ENCODE measurements at places on chromosomes 7 and 10. TPM values are rescaled to one million over a fixed set of nuclear protein-coding genes. Genes with fewer than 3 reads are reported as not detected.

DNA sequence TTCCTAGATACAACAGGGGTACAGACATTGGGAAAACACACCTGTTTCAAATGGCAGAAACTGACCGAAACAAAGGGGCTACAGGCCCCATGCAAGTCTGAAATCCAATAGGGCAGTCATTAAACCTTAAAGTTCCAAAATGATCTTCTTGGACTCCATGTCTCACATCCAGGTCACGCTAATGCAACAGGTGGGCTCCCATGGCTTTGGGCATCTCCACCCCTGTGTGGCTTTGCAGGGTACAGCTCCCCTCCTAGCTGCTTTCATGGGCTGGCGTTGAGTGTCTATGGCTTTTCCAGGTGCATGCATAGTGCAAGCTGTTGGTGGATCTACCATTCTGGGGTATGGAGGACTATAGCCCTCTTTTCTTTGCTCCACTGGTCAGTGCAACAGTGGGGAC is 248.1 kb upstream of the RHOBTB1 start:
- DNase-seq, result no peak

DNA sequence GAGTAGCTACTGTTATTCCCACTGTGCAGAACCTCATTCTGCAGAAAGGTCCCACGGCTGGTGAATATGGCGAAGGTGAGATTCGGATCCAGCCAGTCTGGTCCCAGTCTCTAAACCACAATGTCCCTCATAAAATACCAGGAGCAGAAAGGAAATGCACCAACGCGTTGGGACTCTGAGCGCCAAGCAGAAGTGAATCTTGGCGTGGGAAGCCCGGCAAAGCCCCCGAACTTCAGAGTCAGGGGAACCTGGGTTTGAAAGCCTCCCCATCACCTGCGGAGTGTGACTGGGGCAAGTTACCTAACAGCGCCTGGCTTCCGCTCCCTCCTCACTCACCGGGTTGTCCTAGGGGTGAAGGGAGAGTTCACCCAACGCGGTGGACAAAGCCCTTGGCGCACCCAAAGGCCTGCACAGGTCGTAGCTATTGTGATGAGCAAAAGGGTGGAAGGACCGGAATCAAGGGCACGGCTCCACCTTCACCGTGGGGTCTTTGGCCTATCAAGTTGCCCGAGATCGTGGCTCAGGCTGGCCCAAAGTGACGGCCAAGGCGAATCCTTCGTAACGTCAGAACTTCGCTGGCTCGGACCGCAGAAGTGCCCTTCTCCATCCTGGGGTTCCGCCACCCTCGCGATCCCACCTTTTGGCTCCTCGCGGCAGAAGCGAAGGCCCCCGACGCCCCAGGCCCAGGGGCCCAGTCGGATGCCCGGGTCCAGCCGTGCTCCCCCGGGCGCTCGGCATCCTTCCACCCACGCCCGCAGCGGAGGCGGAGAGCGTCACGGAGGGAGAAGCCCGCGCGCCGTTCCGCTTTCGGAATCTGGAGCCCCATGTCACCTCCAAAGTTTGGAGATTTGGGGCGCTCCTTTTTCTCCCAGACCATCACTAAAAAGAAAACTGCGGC is 811 bp downstream of the RGS10 start:
- no peak for DNase-seq

GRCh38 chr7:116978006-116978405 is 24.7 kb downstream of the ST7 start:
- DNase-seq, result no peak

DNA sequence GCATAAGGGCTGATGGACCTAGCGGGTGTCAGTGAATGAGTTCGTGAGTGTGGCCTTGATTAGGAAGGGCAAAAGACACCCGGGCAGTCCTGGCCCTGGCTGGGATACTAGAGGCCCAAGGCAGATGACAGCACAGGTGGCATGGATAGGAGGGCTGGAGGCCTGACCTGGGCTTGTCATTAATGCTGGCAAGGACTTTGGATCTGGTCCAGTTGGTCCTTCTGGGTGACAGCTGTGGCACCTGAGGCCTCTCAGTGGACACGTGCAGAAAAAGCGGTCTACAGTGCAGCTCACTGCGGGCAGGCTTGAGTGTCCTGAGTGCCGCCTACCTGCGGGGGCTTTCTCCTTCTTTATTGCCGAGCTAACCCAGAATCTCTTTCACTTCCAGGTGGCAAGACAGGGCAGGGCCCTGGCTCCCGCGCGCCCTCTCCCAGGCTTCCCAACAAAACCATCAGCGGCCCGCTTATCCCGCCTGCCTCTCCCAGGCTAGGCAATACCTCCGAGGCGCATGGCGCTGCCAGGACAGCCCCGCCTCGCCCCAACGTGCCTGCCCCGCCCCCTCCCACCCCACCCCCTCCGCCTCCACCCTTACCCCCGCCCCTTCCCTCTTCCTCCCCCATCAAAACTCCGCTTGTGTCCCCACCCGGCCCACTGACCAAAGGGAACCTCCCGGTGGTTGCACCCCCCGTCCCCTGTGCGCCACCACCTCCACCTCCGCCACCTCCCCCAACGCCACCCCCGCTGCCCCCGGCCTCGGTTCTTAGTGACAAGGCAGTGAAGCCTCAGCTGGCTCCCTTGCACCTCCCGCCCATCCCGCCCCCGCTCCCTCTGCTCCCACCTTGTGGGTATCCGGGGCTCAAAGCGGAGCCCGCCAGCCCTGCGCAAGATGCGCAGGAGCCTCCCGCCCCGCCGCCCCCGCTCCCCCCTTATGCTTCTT is 77.4 kb downstream of the WIPF3 start:
- DNase-seq, result no peak

DNA sequence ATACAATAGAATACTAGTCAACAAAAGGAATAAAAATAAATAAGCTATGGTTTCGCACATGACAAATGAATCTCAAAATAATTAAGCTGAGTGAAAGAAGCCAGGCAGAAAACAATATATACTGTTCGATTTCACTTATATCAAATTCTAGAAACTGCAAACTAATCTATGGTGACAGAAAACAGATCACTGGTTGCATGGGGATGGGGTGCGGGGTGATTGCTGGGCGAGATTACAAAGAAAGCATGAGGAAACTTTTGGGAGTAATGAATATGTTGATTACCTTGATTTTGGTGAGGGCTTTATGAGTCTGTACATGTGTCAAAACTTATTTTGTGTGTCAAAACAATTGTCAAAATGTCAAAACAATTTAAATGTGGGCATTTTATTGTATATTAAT is 135.6 kb downstream of the GPR85 start:
- no peak for DNase-seq

DNA sequence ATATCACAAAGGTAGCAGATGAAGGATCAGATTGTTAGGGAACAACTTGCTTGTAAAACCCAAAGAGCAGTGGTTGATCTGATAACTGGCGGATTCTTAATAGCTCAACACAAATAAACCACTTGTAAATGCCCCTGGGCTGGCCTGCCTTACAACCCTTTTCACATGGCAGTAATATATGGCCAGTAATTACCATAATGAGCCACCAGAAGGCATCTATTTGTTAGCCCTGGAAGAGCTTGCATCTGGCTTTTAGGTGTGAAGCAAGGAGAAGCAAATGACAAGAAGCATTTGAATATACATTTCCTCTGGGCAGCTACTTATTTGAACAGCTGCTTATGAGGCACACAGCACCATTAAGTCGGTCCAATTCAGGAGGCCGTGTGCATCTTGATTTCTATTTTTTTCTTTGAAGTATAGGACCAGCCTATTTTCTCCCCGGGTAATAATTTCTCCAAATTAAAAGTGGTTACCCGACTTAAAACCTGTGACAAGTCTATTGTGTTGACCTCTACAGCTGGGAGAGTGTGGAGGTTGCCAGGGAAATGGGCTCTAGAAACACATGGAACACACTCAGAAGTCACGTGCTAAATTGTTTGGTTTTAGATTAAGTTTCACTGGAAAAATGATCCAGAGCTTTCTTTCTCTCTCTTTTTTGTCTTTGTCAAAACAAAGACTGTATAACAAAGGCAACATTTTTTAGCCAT is 113.4 kb downstream of the SEM1 start:
- DNase-seq, result peak; percentile 8

GRCh38 chr10:11516431-11516746 is 95.1 kb downstream of the USP6NL start:
- no peak for DNase-seq

GRCh38 chr10:60573336-60573735 is 183.7 kb upstream of the ANK3 start:
- DNase-seq, result no peak

- DNase-seq, result no peak
These were observed 134.8 kb downstream of the MLLT10 start for GRCh38 chr10:21668831-21669230.

DNA sequence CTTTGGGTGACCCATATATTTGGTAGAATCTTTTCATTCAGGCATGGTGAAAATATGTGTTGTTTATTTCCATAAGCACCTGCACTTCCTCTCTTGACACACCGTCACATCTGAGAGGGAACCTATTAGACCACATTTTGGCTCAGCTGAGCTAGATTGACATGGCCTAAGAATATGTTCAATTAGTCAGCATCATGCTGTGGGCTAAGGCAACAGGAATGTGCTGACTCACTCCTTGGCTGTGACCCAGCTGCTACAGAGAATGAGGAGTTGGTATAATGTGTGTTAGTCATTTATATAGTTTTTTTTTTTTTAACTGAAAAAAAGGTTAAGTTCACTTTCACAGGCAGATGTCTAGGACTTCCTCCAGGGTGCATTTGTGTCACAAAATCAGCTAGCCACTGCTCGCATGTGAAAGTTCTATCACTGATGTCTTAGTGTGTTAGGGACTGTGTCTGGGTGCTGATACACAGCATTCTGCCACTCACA is 180.6 kb downstream of the SEMA3E start:
- DNase-seq, result peak; percentile 98

DNA sequence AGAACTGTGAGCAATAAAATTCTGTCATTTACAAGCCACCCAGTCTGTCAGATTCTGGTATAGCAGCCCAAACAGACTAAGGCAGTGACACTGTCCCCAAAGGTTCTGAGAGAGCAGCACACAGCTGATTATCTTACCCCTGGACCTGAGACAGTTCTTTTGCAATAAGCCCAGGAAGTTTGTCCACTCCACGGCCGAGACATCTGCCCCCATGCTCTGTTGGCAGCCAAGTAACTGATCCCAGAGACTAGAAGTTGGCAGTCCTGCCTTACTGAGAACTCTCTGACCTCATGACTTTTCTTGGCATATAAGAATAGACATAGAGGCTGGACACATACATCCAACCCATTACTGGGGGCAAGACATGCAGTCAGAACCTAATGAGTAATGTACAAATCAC is 243.0 kb upstream of the GRB10 start:
- DNase-seq, result no peak

DNA sequence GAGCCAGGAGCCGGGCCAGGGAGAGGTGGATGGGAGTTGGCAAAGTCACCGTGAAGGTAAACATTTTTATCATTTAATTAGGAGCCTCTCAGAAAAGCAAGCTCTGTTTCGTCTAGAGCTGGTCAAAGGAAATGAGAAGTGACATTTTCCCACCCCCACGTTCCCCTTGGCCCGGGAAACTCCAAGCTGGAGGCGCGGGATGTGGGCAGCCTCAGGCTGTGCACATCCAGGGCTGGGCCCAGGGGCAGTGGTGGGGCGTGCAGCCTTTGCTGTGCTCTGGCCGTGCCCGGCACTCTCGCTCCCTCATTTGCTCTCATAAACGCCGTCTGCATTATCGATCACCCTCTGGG is 135.6 kb upstream of the RET start:
- no peak for DNase-seq

DNA sequence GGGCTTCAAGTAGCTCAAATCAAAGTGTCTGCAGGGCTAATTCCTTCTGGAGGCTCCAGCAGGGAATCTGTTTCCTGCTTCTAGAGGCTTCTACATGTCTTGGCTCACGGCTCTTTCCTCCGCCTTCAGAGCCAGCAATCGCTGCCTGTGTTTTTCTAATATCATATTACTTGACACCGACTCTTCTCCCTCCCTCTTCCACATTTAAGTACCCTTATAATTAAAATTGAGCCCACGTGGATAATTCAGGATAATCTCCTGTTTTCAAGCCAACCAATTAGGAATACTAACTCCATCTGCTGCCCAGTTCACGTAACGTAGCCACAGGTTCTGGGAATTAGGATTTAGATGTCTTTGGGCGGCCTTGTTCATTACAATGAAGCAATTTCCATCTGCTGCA is 372.2 kb downstream of the DPP6 start:
- DNase-seq, result no peak

DNA sequence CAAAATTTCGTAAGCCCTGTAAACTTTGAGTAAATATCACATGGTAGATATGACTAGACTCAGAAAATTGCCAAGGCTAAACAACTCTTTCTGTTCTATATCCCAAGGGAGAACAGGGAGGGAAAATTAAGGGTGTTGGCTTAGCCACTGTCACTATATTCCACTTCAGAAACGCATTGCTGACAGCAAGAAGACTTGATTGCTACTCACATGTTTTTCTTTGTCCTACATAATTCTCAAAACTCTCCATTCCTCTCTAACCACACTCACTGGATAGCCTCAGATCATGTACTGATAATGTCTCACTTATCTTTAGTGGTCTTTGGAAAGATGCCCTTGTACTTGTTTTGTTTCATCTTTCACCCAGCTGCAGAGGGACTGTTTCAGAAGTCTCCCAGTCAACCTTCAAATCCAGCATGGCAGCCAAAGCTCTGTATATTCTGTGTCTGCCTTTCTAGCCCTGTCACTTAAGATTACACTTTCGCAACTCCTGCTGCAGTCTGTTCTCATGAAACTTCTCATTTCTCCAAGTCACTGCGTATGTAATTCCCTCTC is 582.4 kb upstream of the FZD8 start:
- no peak for DNase-seq

DNA sequence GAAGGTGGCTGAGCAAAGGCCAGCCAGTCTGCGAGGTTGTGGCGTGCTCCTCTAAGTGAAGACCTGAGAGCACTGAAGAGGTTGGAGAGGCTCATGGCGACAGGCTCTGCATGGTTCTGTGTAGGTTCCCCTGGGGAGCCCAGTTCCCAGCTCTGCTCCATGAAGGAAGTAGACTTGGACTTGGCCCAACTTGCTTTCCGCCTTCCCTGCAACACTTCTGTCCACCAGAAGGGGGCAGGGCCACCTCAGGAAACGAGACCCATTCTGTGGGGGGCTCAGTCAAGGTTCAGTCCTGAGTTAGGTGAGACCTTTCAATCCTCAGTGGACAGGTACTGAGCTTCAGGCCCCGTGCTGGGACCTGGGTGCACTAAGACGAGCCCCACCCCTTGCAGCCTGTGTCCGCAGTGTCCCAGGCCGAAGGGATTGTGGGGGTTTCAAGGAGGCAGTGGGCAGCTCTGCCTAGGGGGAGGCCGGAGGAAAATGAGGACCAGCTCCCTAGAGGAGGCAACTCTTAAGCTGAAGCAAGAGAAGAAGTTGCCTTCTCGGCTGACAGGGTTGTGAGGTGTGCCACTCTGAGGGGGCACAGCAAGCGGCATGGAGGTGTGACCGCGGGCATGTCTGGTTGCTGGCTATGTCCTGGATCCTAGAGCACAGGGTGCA is 15.0 kb upstream of the PCBD1 start:
- DNase-seq, result no peak

The NKX2-3 gene
- total RNA-seq, result not detected

The KLF14 gene
- total RNA-seq, result not detected

The RELN gene
- total RNA-seq, result not detected

The NRG3 gene
- not detected for total RNA-seq

The ZNF425 gene
- 3.0 TPM for total RNA-seq

The AGMO gene
- not detected for total RNA-seq

The ST8SIA6 gene
- not detected for total RNA-seq

The MALSU1 gene
- total RNA-seq, result 70.6 TPM

The LLCFC1 gene
- total RNA-seq, result not detected

The CDC14C gene
- not detected for total RNA-seq

The OTUD1 gene
- 7.6 TPM for total RNA-seq
